ENCODE measurements at places on chromosomes 3 and 15.

- no peak for DNase-seq
Observed at GRCh38 chr3:104941785-104942184, 424.9 kb upstream of the ALCAM start.

DNA sequence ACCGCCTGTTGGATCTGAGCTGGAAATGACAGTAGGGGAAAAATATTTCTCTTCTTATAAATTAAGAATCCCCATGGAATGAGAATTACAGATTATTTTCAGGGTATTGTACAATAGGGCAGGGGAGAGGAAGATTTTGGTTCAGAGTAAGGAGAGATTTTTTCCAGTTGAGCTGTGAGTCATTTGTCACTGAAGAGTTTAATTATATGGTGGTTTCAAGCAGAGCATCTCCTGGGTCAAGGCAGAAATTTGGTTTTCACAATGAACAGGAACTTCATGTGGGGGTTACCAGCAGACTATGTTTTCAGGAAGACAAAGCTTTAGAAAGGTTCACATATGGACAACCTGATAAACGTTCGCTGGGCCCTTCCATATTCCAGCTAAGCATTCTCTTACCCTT lies 182.8 kb upstream of the NR2E3 start:
- no peak for DNase-seq

- DNase-seq: no peak
Observed at GRCh38 chr3:89504432-89504831, 397.0 kb downstream of the EPHA3 start.

GRCh38 chr3:152811974-152812760 lies 22.8 kb upstream of the P2RY1 start:
- DNase-seq: no peak

DNA sequence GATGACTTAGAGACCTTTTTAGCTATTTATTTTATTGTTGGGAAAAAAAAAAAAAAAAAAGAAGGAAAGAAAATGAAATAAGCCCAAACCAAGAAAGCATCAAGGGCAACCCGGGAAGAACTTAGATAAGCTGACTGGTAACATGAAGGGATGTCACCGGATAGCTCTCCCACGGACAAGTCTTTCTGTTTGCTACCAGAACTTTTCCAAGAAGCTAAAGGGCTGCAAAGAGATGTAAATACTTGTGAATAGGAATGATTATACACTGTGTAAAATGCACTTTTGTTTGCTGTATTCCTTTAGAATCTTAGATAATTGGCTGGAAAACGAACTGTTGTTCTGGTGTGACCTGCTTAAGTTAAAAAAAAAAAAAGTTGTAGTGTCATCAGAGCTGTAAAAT lies 2.8 kb downstream of the FOXB1 start:
- no peak for DNase-seq

- no peak for DNase-seq
Observed at GRCh38 chr15:66981771-66982170, 83.6 kb upstream of the SMAD3 start.

Data from ACHN (cell line).